ENCODE measurements at places on chromosomes 1 and 21.

- DNase-seq = no peak
Observed at GRCh38 chr1:209102120-209102519, 481.4 kb upstream of the CAMK1G start.

DNA sequence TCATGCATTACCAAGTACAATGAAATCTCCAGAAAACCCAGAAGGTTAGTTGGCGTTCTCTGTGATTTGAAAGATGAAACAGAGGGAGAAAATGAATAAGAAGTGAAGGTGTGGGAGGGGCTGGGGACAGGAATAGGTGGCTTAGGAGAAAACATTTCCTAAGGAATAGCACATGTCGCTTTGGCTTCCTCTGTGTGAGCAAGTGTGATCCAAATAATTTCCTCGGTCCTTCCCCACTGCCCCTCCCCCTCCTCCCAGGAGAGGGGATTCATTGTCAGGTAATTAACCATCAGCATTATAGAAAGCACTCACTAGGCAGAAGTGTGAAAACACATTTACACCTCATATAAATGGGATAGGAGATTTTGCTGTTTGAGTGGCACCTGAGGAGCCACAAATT lies 105.5 kb downstream of the NUF2 start:
- no peak for DNase-seq

DNA sequence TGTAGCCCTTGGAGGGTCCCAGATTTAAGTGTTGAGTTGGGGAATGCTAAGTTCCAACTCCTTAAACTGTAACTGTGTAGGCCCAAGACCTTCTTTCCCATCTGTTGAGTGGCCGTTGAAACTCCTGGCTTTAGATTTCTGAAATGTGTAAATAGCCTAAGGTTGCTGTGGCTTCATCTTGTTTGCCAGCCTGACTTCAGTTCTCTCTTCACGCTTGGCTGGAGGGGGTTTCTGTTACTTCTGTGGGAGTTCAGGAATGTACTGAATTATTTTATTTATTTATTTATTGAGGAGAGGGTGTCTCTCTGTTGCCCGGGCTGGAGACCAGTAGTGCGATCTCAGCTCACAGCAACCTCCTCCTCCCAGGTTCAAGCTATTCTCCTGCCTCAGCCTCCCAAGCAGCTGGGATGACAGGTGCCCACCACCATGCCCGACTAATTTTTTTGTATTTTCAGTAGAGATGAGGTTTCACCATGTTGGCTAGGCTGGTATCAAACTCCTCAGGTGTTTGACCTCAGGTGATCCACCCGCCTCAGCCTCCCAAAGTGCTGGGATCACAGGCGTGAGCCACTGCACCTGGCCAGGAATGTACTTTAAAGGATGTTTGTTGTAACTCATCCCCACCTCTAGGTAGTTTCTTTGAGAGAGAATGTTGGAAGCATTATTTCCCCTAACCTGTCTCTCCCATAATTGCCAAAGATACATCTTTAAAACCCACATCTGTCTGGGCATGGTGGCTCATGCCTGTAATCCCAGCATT lies 5.9 kb downstream of the TTC39A start:
- no peak for DNase-seq

DNA sequence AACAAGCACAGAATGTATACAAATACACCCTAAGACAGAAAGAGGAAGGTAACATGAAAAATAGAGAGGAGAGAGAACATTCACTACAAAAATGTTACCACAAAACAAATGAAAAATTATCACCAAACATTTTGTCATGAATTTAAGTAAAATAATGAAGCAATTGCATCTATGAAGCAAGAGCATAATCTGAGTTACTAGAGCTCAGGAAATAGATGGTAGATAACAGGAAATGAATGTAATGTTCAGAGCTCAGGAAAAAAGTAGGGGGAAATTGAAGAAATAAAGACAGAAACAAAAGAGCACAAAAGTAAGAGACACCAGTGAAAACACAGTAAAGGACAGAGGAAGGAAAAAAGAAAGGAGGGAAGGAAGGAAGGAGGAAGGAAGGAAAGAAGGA lies 19.4 kb downstream of the SEC16B start:
- DNase-seq = no peak

DNA sequence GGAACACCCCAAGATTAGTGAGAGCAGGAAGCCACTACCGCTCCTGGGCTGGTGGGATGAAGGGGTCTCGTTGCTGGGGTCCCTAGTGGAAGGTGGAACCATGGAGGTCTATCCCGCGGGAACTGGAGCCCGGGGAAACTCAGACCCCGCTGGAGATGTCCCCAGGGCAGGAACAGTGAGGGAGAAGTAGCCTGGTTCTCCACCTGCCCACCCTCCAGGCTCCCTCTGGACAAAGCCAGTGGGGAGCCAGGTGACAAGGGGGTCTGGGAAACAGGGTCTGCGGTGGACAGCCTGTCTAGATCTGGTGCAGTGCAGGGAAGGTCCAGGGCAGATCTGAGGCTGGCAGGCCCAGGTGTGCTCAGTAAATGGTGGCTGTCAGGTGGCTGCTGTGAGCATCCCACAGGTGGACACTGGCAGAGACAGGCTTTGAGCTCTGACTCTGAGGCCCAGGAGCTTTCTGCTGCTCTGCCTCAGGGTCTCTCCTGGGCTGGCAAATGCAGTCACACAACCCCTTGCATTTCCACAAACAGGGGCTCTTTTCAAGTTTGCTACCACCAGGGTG lies 88.0 kb upstream of the TLR5 start:
- no peak for DNase-seq

- DNase-seq = peak; percentile 56
Observed at GRCh38 chr21:38875694-38876492, 70.2 kb downstream of the ETS2 start.

- no peak for DNase-seq
Observed at GRCh38 chr1:192839162-192840066, 30.6 kb downstream of the RGS2 start.

DNA sequence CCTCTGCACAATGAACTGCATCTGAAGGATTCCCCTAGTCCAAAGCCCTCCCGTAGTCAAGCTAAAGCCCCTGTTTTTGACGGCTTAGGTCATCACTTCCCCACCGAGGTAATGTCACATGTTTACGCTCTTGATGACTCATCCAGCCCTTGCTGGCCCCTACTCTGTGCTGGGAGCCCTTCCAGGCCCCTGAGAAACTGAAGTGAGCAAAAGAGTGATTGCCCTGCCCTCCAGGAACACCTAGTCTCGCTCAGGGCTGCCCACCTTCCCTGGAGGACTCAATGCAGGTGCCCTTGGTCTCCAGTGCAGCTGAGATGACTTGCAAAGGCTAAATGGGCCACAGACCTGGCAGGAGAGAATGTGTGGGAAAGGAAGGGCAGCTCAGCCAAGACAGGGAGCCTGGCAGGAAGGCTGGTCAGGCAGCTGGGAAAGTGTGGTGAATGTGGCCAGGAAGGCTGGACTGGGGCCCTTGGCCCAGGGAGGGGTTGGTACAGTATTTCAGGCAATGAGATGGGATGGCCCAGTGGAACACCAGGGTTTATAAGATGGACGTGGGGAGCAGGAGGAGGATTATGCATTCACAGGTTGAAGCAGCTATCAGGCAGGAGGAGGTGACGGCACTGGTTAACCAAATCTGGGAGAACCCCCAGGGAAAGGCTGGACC lies 345.6 kb downstream of the NPHP4 start:
- no peak for DNase-seq

GRCh38 chr1:40039757-40040510 lies 595 bp upstream of the CAP1 start:
- peak; percentile 79 for DNase-seq

DNA sequence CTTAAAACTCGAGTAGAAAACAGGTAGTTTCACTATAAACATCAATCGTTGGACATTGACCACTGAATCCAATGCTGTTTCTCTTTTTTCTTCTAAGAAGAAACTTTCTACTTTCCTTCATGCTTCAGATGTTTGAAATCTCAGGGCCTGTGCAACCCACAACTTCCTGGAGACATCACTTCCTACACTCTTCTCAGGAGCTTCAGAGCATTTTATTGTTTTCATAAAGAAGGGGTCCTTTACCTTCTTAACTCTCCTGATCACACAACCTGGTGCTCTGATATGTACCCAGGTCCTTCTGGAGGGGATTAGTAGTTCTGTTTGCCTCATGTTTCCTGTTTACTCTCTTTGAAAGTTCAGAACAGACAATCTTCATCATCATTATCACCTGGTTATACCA lies 113.0 kb upstream of the VAV3 start:
- no peak for DNase-seq

GRCh38 chr21:32131960-32132359 lies 146.9 kb downstream of the MIS18A start:
- no peak for DNase-seq

DNA sequence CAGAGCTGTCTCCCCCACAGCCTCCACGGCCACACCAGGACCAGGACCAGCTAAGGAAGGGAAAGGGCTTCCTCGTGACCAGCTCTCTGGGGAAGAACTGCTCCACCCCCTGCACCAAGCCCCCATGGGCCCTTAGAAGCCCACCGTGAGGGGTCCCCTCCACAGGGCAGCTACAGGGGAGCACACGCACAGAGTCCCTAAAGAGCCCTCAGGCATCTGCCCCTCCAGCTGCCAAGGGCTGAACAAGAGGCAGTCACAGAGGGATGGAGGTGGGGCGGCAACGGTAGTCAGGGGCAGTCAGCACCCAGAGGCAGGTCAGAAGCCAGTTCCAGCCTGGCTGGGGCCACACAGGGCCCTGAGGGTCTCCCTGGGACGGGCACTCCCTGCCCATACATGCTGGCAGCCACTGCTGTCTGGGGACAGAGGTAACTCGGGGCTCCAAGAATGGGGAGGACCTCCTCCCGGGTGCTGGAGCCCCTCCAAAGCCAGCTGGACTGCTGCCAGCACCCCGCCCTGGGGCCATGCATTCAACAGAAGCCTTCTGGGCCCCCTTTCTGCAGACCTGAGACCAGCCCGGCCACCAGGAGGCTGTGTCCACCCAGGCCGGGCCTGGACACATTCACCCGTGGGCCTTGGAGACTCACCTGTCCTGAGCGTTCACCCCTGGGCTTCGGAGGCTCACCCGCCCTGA lies 18.7 kb downstream of the SLC19A1 start:
- DNase-seq = no peak

DNA sequence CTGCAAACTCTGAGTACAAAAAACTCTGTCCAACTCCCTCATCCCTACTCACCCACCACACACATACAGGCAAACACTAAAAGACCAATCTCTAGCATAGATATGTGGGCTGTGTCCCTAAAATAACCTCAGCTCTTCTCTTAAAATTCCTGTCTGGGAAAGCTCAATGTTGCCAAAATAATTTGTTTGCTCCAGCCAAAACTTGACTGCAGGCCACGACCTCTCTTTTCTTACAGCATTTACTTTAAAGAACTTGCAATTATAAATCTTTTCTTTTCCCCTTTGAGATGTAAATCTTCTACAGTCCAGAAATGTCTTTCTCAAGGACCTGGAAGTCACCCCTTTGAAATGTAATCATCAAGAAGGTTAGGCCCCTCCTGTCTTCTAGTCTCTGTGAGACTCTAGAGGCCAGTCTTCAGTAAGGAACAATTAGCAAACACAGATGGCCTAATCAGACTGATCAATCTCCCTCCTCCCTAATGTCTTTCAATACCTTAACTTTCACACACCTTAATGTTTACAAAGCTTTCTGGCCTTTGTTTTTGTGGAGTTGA lies 483.6 kb upstream of the RGS18 start:
- no peak for DNase-seq

- DNase-seq = no peak
Observed at GRCh38 chr1:158163000-158163947, 17.4 kb upstream of the CD1D start.

GRCh38 chr1:218472885-218473284 lies 127.7 kb downstream of the TGFB2 start:
- DNase-seq = no peak

DNA sequence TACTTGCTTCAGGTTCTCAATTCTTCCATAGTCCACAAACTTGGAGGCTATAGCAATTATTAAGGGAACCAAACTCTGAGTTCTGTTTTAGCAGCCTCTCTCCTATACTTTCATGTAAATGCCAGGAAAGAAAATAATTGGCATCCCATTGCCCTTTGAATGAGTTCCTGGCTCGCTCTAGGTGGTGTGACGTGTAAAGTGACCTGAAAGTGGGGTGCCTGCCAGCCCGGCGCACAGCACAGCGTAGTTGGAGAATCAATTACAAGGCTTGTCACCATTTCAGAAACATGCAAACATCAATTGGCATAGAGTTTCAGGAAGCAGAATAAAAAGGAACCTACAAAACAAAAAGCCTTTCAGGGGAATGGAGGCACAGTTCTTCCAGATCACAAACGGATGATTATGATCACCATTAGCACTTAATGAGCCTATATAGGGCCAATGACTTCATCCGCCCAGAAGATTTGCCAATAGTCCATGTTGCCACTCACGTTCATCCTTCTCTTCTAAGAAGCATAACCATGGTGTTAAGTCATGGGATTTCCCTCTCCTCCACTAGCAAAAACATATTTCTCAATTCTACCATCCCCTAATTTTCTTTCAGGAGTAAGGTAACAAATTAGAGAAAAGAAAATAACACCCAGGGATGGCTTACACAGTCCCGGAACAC lies 354.6 kb upstream of the ADGRL2 start:
- DNase-seq = no peak

GRCh38 chr1:182909578-182909977 lies 43.4 kb downstream of the SHCBP1L start:
- no peak for DNase-seq

DNA sequence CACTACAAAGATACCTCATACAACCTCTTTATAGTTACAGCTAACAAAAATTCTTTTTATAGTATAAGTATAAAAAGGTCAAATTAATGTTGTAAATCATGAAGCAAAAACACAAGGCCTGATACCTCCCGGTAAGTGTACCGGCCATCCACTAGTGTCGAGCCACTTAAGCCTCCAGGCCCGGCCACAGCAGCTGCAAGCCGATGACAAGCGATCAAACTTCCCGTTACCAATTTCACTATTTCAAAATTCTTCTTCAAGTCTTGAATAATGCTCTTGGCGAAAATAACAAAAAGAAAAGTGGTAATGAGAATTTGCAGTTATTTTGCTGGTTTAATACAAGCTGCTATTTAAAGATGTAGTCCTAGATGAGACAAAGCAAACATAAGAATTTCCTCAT lies 67.6 kb downstream of the USP24 start:
- no peak for DNase-seq

GRCh38 chr1:38997034-38997900 lies 6.2 kb downstream of the AKIRIN1 start:
- no peak for DNase-seq

DNA sequence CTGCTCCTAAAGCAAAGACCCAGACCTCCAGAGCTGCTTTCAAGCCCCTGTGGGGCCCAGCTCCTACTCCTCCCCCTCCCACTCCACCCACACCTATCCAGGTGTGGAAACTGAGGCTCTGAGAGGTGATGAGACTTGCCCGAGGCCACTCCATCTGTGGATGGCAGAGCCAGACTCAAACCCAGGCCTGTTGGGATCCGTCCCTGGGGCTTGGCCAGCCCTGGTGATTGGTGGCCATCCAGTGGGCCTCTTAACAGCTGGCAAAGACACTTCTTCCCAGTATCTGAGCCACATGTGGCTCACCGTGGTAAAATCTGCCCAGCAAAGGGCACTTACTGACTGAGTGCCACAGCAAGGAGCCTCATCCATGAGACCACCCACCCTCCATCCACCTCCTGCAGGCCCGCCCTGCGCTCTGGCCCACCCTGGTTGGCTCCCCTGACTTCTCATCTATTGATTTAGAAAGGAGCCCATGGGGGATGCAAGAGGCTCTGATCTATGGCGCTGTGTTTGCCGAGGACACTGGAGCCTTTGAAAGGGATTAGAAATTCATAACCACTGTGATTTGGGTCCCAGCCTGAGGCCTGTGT lies 398.5 kb downstream of the PTPRU start:
- DNase-seq = no peak

GRCh38 chr21:42171091-42172053 lies 47.6 kb upstream of the ABCG1 start:
- no peak for DNase-seq
